ENCODE measurements at places on chromosomes 1 and 21.

DNA sequence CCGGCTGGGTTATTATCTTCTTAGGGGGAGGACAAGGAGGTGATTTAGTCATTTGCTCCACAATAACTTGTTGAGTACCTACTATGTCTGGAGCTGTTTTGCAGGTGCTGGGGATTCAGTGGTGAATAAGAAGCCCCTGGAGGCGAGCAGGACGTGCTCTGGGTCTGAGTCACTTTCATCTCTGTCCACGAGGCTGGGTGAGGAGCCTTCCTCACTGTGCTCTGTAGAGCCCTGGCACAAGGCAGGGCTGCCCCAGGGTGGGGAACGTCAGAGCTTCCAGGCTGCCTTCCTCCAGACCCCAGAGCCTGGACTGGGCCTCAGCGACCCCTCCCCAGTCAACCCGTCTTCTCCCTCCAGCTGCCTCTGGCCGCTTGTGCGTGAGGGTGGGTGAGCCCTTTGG, 2.5 kb upstream of the PADI6 start:
- DNase-seq, result no peak

GRCh38 chr1:115946116-115946515, 30.2 kb upstream of the SLC22A15 start:
- no peak for DNase-seq

DNA sequence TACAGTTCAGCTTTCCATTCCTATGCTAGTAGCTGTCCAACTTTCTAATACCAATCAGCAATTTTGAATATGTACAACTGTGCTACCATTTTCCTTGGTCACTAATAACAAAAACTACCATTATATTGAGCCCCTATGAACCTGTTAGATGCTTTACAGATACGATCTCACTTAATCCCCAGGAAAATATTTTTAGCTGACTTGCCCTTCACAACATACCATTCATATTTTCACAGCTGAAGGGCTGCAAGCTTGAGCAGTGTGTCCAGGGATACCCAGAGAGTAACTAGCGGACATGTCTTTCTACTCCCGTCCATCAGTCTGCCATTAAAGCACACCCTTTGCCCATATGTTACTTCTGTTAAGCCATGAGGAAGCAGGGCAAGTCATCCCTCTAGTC, 140.5 kb downstream of the SPATA46 start:
- DNase-seq, result no peak

GRCh38 chr1:82813386-82813785, 1012.7 kb downstream of the ADGRL2 start:
- no peak for DNase-seq

GRCh38 chr21:36060159-36060921, at the start of gene SETD4:
Gene SETD4, minus strand, starts transcription at chr21:36060526. Its CDS starts 1,638 bp downstream, at chr21:36058888.
- DNase-seq, result peak; percentile 99

- DNase-seq, result no peak
Observed at GRCh38 chr1:218488986-218489385, 143.8 kb downstream of the TGFB2 start.

DNA sequence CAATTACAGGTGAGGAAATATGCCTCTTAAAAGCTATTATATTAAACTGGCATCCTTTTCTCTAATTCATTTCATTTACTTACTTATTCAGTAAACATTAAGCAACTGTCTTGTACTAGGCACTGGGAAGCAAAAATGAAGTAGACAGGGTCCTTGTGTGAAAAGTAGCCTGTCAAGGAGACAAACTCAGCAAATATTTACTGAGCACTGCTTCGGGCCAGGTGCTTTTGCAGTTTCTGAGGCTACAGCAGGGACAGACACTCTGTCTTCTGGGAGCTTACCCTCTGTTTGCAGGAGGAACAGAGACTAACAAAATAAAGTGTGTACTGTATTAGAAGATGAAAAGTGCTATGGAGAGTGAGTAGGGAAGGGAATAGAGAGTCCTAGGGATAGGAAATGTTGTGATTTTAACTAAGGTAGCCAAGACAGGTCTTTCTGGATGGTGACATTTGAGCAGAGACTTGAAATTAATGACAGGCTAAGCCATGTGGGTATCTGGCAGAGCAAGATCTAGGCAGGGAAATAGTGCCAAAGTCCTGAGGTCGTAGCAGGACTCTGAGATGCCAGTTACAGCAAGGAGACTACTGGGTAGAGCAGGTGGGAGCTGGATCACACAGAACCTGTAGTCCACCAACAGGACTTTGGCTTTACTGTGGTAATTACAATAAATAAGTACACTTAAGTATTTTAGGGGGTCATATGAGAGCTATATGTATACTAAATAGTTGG, 133.0 kb downstream of the ITSN1 start:
- DNase-seq, result no peak

DNA sequence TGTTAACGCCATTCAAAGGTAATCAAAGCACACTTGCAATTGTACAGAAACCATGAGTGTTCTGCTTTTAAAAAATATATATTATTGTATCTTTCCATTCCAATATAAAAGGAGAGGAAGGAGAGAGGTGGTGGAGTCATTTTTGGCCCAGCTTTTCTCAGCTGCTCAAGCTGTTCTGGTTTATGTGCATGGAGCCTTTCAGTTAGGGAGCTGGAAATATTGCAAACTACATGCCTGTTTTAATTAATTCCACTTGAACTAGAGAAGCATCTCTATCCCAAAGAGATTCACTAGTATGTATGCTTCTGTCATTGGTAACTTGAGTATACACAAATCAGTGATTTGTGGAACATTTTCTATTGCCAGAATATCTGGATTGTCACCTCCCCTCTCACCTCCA, 28.5 kb upstream of the C1orf105 start:
- no peak for DNase-seq

DNA sequence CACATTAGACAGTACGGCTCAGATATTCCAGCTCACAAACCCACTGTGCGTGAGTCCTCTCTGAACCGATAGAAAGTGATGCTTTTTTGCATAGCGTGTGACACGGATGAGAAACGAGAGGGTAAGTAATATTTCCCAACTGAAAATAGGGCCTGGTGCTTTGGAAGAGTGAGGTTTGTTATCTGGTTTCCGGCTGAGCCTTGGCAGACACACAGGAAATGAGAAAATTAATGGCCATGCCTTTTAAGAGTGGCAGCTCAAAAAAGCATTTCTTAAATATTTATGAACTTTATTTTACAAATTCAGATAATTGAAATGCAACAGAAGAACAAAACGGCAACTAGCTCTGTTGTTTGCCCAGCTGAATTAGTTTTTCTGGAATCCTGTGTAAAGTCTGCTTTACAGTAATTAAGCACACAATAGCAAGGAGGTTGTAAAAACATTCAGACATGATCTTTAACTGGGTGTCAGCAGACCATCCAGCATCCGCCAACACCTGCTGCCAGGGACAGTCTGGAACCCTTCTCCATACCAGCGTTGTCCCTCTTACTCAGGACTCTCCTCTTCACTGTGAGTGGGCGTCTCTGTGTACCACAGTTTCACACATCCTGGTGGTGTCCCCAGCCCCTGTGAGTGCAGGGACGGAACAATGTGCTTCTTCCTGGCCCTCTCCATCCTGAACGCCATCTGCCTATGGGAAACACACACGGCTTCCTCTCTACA, 155.4 kb downstream of the PGBD5 start:
- DNase-seq, result no peak

- DNase-seq, result no peak
Observed at GRCh38 chr21:41037936-41038335, 130.0 kb upstream of the BACE2 start.

DNA sequence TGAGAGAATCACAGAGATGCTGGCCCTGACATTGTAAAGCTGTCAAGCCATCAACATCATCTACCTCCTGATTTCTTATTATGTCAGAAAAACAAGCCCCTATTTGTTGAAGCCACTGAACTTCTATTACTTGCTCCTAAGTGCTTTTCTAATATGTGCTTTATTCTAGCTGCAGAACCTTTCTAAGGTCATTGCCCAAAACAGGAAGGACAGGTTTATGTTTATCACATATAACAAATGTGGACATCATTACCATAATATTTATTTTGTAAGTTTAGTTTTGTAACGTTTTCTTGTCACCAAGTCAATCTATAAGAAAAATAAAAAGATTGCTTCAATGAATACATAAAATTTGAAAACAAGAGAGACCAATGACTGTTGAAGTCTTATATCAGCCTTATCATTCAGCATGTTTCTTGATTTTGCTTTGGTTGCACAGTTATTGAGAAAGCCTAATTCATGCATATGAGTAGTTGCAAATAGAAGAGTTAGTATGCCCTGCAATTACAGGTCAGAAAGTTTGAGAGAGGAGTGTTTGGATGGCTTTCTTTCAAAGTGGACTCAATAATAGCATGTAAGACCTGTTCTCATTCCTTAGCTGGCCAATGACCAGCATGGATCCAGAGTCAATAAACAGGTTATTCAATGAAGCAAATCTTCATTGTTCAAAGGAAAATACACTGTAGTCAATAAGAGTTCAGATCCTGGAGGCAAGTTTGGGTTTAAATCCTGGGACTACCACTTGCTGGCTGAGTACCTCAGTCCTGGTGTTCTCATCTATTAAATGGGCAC, 84.1 kb downstream of the MAB21L3 start:
- no peak for DNase-seq

DNA sequence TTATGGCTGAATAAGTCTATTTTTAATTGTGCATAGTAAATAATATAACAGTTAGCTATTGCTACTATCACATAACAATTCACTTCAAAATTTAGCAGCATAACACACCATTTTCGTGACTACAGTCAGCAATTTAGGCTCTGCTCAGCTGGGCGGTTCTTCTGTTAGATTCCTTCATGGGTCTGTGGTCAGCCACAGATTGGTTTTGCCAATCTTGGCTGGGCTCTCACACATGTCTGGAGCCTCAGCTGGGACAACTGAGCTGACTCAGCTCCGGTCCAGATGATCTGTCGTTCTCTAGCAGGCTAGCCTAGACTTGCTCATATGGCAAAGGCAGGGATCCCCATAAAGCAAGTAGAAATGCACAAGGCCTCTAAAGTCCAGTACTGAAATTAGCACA, 15.1 kb upstream of the CDC42BPA start:
- DNase-seq, result no peak

GRCh38 chr1:185438936-185439335, 121.9 kb upstream of the IVNS1ABP start:
- DNase-seq, result no peak

- DNase-seq, result no peak
Observed at GRCh38 chr1:235176486-235176885, 15.4 kb upstream of the RBM34 start.

DNA sequence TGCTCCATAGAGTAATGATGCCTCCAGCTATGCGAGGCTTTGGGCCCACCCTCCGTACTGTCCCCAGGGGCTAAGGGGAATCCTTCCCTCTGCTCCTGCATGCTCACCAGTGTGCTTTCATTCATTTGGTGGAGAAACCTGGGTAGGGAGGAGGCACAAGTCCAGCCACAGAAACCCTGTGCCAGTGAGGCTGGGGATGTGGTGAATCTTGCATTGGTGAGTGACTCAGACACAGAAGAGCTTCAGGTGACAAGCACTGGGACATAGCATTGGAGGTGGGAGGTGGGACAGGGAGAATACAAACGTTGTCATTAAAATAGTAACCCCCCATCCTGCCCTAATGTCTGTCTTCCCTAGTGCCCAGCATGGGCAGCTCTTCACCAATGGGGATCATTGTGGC, 5.2 kb downstream of the FCGR2A start:
- DNase-seq, result no peak

GRCh38 chr1:213976665-213977485, 10.9 kb upstream of the PROX1 start:
- no peak for DNase-seq

- DNase-seq, result no peak
Observed at GRCh38 chr1:81811757-81812371, 11.1 kb downstream of the ADGRL2 start.

- no peak for DNase-seq
Observed at GRCh38 chr1:223010582-223011504, 132.2 kb downstream of the TLR5 start.

DNA sequence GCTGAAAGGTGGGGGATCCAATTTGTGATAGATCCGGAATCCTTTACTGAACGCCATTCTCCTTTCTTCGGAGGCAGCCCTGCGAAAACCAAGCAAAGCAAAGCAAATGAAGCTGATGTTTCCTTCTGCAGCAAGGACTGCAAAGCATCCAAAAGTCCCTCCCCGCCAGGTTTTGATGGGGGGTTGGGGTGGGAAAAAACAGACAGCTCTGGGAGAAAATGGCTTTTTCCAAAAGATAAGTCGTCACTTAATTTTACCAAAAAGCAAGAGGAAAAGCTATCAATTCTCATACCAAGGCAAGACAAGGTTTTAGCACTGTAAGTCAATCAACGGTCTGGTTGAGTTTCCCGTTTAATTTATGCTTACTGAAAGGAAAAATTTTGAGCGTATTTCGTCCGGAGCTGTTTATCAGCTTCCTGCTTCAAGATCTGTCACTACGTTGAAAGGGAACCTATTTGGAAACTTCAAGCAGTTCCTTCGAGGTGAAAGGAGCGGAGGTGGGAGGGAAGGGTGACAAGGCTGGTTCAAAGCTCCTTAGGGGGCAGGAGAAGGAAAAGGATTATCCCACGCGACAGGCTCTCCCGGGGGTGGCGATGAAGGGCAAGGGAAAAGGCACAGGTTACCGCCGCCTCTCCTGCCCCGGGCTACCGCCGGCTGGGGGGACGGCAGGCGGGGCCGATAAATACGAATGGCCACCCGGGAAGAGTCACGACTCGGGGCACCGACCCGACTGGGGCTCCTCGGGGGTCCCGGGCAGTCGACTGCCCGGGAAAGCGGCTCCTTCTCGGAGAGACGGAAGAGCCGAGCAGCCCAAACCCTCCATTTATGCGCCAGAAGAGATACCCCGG, 750 bp downstream of the SYNJ1 start:
- DNase-seq, result no peak

DNA sequence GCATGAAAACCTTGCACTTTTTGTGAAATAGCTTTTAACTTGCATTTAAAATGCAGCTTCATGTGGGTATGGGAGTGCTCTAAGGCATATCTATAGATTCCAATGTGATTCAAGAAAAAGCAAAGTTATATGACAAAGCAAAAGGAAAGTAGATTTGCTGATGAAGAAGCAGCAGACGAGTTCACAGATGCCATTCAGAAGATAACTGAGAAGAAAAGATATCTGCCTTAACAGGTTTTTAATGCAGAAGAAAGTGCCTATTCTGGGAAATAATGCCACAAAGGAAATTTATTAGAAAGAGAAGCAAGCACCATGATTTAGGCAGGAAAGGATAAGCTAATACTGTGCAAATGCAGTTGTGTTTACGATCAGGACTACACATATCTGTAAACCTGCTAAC, 68.1 kb downstream of the PHTF1 start:
- no peak for DNase-seq

- DNase-seq, result no peak
Observed at GRCh38 chr1:93801471-93801870, 77.5 kb downstream of the DNTTIP2 start.

- DNase-seq, result peak; percentile 84
Observed at GRCh38 chr1:7586031-7586941, 184.8 kb upstream of the VAMP3 start.
